ENCODE measurements at places on chromosomes 13 and 19.
A peak's percentile ranks its signal among the peaks of the same experiment; 100 is the strongest.

DNA sequence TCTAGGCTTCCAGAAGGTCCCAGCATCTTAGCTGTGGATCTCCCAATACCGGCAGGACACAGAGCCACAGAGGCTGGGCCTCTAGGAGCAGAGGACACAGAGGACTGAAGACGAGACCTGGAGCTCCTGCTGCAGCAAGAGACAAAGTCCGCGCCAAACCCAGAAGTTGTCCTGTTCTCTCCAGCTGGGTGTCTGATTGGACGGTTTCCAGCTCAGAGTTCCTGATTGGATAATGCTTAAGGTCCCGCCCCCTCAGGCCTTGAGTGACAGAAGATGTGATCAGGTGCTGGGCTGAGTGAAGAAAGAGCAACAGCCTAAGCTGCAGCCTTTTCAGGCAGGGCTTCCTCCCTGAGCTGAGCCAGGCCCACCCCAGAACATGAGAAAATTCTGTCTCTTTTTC is 59.9 kb upstream of the ZNF85 start:
- DNase-seq = no peak

- DNase-seq = no peak
Observed at GRCh38 chr19:31952693-31953092, 392.7 kb upstream of the ZNF507 start.

- DNase-seq = no peak
Observed at GRCh38 chr19:18174983-18175382, 1.4 kb downstream of the IFI30 start.

DNA sequence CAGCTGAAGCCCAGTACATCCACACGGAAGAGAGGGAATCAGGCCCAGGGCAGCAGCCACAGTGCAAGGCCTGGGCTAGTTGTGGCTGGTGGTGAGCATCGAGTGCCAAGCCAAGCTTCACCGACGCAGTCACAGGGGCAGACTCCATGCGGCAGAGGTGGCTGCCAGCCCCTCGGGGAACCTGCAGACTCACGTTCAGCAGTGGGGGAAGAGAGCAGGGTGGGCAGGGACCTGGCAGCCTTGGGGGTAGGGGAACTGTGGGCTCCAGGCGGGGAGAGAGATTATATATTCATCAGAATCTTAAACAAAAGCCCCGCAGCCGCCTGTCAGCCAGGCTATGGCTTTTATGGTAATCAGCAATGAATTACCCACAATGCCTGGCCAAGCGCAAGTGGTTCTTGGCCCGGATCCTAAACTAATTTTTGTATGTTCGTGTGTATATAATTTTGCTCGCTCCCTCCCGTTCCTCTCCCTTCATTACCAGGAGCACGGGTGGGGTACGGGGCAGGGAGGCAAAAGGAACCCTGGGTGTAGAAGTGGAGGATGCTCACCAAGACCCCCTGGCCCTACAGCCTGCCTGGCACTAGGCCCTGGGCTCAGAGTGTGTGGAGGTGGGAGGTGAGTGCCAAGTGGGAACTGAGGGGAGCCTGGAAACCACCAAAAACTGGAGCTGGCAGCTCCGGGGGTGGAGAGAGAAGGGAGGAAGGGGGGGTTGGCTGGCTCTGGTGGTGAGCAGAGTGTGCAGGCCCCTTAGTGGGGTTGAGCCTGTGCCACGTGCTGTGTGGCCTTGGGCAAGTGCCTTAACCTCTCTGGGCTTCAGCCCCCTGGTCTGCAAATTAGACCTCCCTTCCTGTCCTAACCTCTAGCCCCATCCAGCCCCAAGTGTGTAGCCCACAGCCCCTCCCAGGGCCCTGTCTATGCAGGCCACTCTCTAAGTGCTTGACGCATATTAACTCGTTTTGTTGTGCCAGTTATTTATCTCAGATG is 31.9 kb downstream of the PTPRS start:
- peak; percentile 72 for DNase-seq

GRCh38 chr13:63433546-63434150 is 2018.0 kb upstream of the PCDH20 start:
- no peak for DNase-seq

DNA sequence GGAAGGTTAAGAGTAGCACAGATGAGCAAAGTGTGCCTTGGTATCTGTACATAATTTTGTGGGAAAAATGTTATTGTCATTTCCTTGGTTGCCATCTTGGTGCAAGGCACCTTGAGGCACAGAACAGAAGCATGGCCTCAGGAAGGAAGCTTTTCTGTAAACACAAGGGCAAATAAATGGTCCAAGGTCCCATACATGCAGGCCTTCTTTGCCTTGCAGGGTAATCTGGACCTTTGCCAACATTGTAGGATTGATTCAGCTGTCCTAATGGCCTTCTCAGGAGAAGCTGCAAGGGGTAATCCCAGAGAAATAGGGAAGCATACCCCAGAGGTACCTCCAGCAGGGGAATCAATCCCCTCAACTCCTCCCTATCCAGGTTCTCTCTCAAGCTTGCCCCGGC is 9.0 kb upstream of the MLLT1 start:
- no peak for DNase-seq

DNA sequence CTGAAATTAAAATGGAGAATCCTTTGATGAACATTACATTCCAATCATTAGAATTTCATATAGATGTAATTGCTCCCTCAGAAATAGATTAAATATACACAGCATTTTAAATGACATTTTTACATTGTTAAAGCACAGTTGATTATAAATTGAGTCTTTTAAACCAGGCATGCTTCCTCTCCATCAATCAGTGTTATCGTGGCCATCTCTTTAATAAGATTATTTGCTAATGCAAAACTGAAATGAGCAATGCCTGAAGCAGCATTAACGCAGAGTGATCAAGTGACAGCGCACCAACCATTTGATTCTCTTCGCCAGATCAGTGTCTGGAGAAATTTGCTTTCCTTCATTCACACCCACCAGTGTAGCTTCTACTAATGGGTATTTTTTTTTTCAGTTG is 259.8 kb downstream of the OXGR1 start:
- no peak for DNase-seq

GRCh38 chr13:112376050-112376681 is at the start of gene SPACA7:
SPACA7 (plus strand) TSS chr13:112376355; CDS start chr13:112376386, 31 bp downstream.
- no peak for DNase-seq

- no peak for DNase-seq
Observed at GRCh38 chr13:114058051-114058867, 74.2 kb downstream of the RASA3 start.

DNA sequence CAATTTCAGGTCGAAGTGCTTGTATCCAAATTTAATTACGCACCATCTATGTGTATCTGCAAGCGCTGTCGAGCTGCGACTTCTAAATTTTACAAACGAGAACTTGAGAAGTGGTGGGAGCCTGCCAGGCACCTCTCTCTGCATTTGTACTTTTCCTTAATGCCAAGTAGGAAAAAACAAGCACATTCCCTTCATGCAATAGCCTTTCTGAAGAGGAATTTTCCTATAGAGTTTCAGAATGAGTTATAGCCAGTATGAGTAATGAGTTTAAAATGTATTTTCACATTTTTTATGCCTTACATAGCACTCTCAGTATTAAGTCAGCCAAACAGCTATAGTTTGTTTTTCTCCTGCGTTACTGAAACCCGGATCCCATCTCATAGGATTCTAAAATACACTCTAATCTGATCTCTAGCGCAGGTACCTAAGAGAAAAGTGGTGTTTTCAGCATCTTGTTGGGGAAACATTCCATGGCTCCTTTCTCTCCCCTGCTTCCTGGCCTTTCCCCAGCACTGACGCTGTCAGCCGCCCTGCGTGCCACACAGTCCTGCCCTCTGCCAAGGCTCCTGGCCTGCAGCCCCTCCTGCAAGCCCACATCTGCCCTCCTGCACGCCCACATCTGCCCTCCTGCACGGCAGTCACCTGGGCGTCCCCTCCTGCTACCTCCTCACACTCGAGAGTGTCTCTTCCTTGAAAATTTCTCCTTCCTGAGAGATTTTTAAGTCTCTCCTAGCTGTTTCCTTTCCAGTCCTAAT is 526.9 kb downstream of the MYO16 start:
- DNase-seq = peak; percentile 80

- DNase-seq = peak; percentile 35
Observed at GRCh38 chr19:47781590-47782262, 3.2 kb downstream of the SELENOW start.

DNA sequence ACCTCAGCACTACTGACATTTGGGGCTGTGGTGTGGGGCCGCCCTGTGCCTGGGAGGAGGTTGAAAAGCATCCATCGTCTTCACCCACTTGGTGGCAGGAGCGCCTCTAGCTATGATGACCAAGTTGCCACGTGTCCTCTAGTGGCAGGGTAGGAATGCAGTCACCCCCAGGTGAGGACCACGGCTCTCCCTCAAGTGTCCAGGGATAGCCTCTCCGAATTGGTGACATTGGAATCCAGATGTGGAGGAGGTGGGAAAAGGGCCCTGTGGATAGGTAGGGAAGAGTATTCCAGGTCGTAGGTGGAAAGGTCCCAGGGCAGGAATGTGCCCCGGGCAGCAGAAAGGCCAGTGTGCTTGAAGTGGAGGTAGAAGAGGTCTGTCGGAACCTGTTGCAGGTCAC is 37.6 kb downstream of the ARHGEF18 start:
- no peak for DNase-seq

DNA sequence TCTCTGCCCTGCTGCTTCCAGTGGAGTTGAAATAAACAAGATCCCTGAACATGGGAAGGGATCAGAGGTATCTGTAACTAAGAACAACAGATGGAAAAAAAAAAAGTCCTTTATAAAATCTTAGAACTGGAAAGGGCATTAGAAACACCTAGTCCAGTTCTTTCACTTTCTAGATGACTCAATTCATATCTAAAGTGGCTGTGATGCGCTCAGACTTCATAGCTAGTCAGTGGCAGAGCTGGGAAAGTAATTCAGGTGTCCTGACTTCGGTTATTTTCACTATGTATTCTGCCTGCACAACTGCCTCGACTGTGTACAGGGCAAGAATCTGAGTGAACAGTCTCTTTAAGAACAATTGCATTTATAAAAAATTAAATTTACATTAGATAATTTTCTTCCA is 151.8 kb upstream of the TMTC4 start:
- no peak for DNase-seq

DNA sequence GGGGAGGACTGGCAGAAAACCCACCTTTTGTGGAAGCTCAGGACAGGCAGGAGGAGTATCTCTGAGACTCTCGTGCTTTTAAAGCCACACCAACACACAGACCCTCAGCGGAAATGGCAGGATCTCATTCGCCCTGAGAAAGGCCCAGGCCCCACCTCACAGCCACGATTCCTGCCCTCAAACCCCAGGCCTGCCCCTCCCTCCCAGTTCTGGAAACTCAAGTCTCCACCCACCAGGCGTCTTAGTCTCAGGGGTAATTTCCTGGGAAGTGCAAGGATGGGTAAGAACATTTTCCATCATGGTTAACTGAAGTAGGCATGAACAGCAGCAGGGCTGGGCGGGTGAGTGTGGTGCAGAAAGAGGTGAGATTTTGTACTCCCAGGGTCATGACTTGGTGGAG is 8.0 kb upstream of the PDE4C start:
- no peak for DNase-seq

- DNase-seq = no peak
Observed at GRCh38 chr19:15285896-15286591, 46.3 kb downstream of the BRD4 start.

DNA sequence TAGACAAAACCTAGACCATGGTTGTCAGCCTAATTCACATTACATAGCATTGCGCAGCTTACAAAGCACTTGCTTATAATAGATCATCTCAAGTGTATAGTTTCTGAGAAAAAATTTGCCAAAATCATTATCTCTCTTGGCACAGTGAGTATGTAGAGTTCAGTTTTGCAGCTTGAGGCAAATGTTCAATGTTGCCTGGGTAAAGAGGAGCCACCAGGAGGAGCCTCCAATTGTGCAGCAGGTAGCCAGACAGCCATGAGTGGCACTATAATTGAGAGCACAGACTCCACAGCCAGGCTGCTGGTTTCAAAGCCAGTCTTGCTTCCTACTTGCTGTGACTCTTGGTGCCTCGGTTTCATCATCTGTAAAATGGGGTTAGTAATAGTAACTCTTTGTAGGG is 24.0 kb upstream of the OLFM4 start:
- no peak for DNase-seq

- DNase-seq = no peak
Observed at GRCh38 chr19:22901431-22902130, 69.5 kb downstream of the ZNF723 start.

GRCh38 chr19:45553464-45553863 is 31.1 kb downstream of the OPA3 start:
- DNase-seq = peak; percentile 91

GRCh38 chr13:98394820-98395510 is 181.9 kb downstream of the STK24 start:
- no peak for DNase-seq

DNA sequence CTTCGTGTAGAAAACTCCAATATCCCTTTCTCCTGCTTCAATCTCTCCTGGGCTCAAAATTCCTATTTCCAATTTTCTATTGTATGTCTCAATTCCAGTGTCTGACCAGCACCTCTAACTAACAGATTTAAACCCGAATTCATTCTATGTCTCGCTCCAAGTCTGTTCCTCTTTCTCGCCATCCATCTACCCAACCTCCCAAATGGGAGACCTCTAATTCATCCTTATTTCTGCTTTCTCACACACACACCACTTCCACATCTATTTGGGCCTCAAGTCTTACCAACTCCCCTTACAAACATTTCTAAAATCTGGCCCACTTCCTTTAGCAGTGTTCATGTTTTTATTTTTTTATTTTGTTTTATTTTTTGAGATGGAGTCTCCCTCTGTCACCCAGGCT is 53.3 kb downstream of the MBD3L2B start:
- no peak for DNase-seq

DNA sequence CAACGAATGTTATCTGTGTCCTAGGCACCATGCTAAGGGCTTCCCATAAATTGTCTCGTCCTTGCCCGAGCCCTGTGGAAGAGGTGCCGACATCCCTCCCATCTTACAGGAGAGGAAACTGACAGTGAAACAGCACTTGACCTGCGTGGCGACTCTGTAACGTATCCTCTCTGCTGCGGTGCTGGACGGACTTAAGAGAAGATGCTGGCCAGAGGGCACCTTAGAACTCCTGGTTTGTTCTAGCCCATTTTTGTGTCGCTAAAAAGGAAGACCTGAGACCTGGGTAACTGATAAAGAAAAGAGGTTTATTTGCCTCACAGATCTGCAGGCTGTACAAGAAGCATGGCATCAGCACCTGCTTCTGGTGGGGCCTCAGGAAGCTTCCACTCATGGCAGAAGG is 68.6 kb downstream of the KCTD15 start:
- DNase-seq = no peak

DNA sequence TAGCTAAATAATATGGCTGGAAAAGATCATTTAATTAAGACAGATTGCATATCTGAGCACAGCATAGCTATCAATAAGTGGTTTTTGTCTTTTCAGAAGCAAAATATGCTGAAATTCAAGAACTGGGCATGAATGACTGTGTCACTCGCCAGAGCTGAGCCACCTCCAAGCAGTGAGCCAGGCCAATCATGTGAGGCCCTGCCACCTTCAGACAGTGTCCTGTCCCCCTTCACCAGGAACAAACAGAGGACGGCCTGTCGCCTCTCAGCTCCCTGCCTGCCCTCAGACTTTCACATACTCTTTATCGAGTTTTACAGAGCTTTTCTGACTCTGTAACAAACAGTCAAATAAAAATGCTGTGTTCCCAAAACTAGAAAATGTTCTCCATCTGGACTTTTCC is 171.0 kb upstream of the TSC22D1 start:
- no peak for DNase-seq
